Upper lobe of right lung (tissue), 1 donor: ENCODE measurements at places on chromosomes 12 and 14. TPM values are rescaled to one million over a fixed set of nuclear protein-coding genes. Genes with fewer than 3 reads are reported as not detected.
A peak's percentile ranks its signal among the peaks of the same experiment; 100 is the strongest.

RTN1 gene
- total RNA-seq: 9.6 TPM

SERPINA9 gene
- not detected for total RNA-seq

- no peaks in the 10 kb centered on the region for H3K27me3 ChIP-seq
- no peak overlapping the region for H3K4me3 ChIP-seq
- no peak overlapping the region for H3K27ac ChIP-seq
- no peak for DNase-seq
- no peaks in the 10 kb centered on the region for H3K36me3 ChIP-seq
- peaks cover 61% of the 10 kb centered on the region for H3K4me1 ChIP-seq
These were observed 130.1 kb upstream of the HIF1A start for GRCh38 chr14:61565181-61565580.

DNA sequence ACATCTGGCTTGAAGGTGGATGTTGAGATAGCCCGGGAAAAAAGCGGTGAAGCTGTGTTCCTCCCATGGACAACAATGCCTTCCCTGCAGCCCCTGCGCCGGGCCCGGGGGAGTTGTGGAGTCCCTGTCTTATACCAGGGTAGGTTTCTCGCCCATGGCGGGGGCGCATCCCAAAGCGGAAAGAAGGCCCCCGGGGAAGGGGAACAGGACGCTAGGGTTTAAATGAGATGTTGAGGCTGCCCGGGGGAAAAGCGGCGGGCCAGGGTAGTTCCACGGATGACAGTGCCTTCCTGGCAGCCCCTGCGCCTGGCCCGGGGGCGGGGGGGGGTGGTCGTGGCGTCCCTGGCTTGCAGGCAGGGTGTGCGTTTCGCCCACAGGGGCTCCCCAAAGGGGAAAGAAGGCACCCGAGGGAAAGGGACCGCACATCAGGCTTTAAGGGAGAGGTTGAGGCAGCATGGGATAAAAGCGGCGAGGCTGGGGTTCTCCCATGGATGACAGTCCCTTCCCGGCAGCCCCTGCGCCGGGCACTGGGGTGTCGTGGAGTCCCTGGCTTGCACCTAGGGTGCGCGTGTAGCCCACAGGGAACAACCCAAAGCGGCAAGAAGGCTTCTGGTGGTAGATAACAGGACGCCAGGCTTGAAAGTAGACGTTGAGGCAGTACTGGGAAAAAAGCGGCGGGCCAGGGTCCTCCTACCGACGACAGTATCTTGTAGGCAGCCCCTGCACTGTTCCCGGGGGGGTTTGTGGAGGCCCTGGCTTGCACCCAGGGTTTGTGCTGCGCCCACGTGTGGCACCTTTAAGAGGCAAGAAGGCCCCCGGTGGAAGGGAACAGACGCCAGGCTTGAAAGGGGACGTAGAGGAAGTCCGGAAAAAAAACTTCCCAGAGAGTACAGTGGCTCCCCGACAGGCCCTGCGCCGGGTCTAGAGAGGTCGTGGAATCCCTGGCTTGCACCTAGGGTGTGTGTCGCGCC is 160.8 kb upstream of the ALG10B start:
- peak; percentile 56 for DNase-seq
- H3K27me3 ChIP-seq: no peaks in the 10 kb centered on the region
- no peaks in the 10 kb centered on the region for H3K4me1 ChIP-seq
